ENCODE measurements at places on chromosomes 13 and 19. TPM values are rescaled to one million over a fixed set of nuclear protein-coding genes. Genes with fewer than 3 reads are reported as not detected.

Gene LRRC63
- 0.10 TPM for polyA plus RNA-seq

Gene LENG8
- 121 TPM for polyA plus RNA-seq

DNA sequence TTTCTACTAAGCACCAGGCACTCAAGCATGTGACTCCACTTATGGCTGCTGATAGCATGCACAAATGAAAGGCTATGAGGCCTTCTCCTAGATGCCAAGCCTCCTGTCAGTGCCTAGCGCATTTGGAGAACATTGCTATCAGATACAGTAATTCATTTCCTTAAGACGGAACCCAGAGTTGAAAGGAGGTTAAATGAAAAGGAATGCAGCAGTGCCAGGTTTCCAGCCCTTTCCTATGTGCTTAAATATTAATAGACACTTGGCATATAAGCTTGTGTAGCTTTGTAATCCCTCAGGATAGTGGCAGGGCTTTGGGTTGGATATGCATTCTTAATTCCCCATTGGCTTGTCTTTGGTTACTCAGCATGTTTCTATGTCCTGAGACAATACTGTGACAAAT lies 140.1 kb upstream of the FRY start:
- DNase-seq = no peak

DNA sequence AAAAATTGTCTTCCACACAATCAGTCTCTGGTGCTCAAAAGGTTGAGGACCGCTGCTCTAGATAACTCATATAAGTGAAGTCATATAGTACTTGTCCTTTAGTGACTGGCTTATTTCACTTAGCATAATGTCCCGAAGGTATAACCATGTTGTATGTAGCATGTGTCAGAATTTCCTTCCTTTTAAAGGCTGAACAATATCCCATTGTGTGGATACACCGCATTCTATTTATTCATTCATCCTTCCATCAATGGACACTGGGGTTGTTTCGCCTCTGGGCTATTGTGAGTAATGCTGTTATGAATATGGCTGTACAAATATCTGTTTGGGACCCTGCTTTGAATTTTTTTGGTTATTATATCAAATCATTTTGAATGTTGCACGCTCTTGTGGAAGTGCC lies 4.6 kb upstream of the LYPD5 start:
- no peak for DNase-seq

DNA sequence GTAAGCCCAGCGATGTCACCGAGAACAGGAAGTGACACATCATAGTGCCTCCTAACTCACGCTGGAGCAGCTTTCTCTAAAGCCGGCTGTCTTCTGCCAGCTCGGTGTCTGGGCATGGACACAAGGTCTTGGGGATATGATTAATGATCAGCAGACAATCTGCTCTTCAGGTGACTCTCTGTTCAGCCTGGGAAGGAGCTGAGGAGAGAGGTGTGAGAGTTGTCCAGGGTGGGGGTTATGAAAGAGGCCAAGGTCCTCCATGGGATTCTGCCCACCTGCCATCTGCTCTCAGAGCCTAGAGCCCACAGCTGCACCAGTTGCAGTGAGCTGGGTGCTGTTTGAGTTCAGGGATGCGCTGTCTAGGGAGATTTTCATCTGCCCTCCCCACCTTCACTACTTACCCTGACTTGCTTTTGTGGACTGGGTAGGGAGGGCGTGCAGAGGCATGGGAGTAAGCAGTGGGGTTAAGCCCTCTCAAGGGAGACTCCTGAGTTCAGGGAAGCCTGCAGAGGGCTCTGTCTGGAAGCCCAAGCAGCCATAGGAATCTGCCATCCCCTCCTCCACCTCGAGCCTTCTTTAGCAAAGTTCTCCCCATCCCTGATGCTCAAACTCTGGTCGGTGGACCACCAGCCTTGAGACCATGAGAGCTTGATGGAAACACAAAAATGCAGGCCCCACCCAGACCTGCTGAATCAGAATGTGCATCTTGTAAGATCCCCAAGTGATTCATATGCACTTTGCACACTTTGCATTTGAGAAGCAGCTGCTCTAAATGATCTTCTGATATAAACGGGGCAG lies 539.7 kb downstream of the RFC3 start:
- no peak for DNase-seq

GRCh38 chr13:58080806-58081205 lies 449.3 kb downstream of the PCDH17 start:
- no peak for DNase-seq

DNA sequence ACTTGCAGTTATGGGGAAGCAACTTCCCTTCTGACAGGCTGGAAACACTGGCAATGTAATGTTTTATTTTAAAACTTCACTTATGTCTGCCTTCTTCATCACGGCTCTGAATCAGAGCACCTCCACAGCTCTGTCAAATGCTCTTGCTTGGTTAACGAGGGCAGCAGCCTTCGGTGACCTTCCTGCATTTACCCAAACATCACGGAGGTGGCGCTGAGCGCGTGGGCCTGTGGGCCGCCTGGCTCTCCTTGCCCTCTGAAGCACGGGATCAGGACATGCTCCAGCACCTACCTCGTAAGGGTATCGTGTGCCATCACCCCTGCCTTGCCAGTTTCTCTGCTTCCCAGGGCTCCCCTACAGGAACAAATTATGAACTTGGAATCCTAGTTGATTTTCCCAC lies 310.0 kb downstream of the TEX29 start:
- DNase-seq = no peak

- no peak for DNase-seq
Observed at GRCh38 chr13:93409816-93410215, 183.2 kb downstream of the GPC6 start.
